Left forelimb (tissue), 1 donor: ENCODE measurements at places on chromosomes 7 and 10.

DNA sequence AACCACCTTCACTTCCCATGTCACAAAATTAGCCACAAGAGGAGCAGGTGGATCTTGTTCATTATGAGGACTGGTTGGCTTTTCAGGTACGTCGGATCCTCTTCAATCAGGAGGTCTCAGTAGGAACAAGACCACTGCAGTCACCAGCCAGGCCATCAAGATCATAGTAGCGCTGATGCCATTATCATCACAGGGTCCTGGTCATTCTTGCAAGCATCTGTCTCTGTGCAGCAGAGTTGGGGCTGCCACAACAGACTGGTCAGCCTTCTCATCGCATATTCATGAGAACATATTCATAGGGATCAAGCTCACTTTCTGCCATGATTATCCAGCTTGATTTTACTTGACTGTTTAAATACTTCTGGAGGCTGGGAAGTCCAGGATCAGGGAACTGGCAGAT is 67.1 kb downstream of the ADCYAP1R1 start:
- no peak for DNase-seq

- DNase-seq, result no peak
Measured at GRCh38 chr10:61325223-61325960, 127.8 kb downstream of the TMEM26 start.

DNA sequence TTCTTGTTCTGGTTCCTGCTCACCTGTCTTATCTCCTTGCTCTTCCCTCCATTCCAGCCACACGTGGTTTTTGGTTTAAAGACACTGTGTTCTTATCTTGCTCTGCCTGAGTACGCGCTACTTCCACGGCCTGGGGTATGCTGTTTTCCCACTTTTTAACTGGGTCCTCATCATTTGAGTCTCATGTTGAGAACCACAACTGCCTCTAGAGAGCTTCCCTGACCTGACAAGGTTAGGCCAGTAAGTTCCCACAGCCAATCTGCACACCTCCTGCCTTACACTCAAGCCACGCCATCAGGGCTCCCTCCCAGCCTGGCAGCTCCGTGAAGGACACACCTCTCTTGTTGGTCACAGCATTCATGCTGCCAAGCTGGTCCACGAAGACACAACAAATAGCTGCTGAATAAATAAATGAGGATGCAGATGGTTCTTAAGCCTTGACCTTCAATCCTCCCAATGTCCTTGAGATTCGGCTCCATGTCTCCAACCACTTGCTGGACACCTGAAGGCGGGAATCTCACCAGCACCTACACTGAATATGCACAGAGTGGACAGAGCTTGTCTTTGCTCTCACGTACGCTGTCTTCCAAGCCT is 201.7 kb upstream of the KLF14 start:
- no peak for DNase-seq

GRCh38 chr7:150955519-150956394 is 22.4 kb downstream of the KCNH2 start:
- peak; percentile 82 for DNase-seq

- DNase-seq, result no peak
Measured at GRCh38 chr7:69615685-69616084, 17.4 kb downstream of the AUTS2 start.

DNA sequence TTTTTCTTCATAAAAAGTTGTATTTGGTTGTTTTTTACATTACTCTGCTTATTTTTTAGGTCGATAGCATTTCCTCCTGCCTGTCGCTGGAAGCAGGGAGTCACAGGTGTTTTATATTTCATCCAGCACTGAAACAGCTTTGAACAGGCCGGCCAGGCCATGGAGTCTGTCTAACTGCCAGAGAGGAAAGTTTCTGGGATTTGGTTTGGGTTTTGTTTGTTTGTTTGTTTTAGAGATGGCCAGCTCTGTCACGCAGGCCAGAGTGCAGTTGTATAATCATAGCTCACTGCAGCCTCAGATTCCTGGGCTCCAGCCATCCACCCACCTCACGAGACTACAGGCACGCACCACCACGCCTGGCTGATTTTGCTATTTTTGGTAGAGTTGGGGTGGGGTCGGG is 23.4 kb downstream of the PROSER2 start:
- DNase-seq, result no peak
